ENCODE measurements at places on chromosomes 4 and X. TPM values are rescaled to one million over a fixed set of nuclear protein-coding genes. Genes with fewer than 3 reads are reported as not detected.

GAGE2A gene
- total RNA-seq = not detected

NWD2 gene
- not detected for total RNA-seq

CLNK gene
- 0.29 TPM for total RNA-seq

PRDM8 gene
- 19.8 TPM for total RNA-seq

PNCK gene
- total RNA-seq = not detected

SPANXN4 gene
- not detected for total RNA-seq

UPF3B gene
- 11.1 TPM for total RNA-seq

GC gene
- not detected for total RNA-seq

DNA sequence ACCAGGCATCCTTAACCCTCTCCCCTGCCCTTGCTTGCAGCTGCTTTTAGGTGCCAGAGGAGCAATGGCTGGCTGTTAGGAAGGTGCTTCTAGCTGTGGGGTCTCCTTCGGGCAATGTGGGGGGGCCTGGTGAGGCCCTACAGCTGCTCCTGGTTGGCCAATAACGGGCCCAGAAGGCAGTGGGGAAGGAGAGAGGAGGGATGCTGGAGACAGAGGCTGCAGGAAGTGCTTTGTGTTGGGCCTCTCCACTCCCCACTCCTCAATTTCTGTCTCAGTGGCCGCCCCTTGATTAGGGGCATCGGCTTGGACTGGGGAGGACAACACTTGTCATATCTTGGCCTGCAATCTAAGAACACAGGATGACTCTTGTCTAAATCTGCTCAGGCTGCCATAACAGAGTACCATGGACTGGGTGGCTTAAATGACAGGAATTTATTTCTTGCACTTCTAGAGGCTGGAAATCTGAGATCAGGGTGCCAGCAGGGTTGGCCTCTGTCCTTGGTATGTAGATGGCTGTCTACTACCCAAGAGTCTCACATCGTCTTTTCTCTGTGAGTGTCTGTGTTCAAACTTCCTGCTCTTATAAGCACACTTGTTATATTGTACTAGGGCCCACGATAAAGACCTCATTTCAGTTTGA lies 374.3 kb downstream of the MID1IP1 start:
- H3K4me3 ChIP-seq = peak overlapping the region; percentile 31
- H3K27me3 ChIP-seq = no peaks in the 10 kb centered on the region
- peaks cover 20% of the 10 kb centered on the region for H3K4me1 ChIP-seq
- no peaks in the 10 kb centered on the region for H3K36me3 ChIP-seq
- DNase-seq = no peak
- peak overlapping the region; percentile 37 for H3K27ac ChIP-seq

DNA sequence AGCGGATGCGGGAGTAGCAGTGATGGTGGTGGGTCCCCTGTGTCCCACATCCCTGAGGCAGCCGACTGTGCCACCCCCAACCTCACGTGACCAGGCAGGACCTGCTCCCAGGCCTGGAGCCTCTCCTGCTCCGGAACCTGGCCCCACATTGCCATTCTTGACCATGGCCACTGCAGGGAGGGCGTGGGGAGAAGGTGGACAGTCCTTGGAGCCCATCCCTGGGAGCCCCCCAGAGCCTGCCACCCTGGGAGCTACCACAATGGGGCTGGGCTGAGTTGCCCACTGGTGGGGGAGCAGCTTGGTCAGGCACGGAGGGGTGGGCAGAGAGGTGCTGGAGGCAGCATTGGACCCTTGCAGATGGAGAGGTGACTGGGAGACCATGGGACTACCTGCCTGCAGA lies 36.8 kb downstream of the TMPRSS11A start:
- DNase-seq = no peak
- no peaks in the 10 kb centered on the region for H3K27me3 ChIP-seq
- no peaks in the 10 kb centered on the region for H3K36me3 ChIP-seq
- no peaks in the 10 kb centered on the region for H3K4me1 ChIP-seq

DNA sequence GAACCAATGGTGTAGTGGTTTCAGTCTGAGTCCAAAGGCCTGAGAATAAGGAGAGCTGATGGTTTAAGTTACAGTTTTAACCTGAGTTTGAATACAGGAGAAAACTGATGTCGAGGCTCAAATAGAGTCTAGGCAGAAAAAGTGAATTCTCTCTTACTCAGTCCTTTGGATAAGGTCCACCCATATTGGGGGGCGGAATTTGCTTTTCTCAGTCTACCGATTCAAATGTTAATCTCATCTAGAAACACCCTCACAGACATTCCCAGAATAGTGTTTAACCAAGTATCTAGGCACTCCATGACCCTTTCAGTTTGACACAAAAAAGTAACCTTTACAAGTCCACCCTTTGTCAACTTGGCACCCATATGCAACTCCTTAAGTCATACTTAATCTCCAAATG lies 216.0 kb downstream of the GRID2 start:
- H3K36me3 ChIP-seq = no peaks in the 10 kb centered on the region
- H3K27ac ChIP-seq = no peak overlapping the region
- H3K4me1 ChIP-seq = no peaks in the 10 kb centered on the region
- no peak for DNase-seq

- peaks cover 82% of the 10 kb centered on the region for H3K4me1 ChIP-seq
- H3K4me3 ChIP-seq = no peak overlapping the region
- H3K27me3 ChIP-seq = no peaks in the 10 kb centered on the region
- DNase-seq = no peak
- H3K27ac ChIP-seq = no peak overlapping the region
Measured at GRCh38 chrX:154059729-154060245, 37.7 kb downstream of the MECP2 start.

DNA sequence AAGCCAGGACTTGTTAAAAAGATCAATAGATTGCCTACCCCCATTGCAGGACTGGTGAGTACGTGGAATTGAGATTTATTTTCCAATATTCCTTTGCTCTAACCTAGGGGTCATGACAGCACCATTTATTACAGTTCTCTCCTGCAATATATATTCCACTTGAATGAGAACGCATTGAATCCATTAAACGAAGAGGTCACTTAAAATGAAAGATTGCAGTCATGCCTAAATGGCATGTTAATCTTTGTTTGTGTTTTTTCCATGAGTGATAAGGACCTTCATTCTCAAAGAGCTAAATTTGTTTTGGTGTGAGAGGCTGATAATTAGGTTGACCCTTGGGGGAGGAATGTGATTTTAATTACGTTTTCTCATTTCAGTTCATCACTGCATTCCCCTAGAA lies 13.5 kb upstream of the LIMCH1 start:
- no peaks in the 10 kb centered on the region for H3K36me3 ChIP-seq
- no peak overlapping the region for H3K4me3 ChIP-seq
- no peak overlapping the region for H3K27ac ChIP-seq
- no peaks in the 10 kb centered on the region for H3K4me1 ChIP-seq
- no peaks in the 10 kb centered on the region for H3K27me3 ChIP-seq

DNA sequence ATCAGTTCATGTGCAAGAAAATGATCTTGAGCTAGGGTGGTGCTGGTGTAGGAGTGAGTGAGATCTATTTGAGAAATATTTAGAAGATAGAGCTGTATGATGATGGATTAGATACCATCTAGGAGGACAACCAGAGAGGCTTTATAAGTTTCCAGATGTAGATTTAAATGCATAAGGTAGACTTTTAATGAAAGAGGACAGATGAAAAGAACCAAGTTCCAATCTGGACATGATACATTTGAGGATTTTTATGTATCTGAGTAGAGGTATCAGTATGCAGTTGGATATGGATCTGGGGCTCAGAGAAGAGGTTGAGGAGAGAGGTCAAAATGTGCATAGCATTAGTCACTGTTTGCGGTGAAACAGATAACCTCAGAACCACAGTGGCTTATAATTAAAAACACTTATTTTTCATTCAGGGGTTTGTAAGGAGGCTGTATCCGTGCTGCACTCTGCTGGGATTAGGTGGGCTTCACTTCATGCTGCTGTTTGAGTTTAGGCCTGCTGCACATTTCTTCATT lies 348.7 kb downstream of the BMPR1B start:
- H3K4me3 ChIP-seq = no peak overlapping the region
- no peak for DNase-seq
- H3K36me3 ChIP-seq = no peaks in the 10 kb centered on the region
- H3K27me3 ChIP-seq = no peaks in the 10 kb centered on the region
- no peak overlapping the region for H3K27ac ChIP-seq

DNA sequence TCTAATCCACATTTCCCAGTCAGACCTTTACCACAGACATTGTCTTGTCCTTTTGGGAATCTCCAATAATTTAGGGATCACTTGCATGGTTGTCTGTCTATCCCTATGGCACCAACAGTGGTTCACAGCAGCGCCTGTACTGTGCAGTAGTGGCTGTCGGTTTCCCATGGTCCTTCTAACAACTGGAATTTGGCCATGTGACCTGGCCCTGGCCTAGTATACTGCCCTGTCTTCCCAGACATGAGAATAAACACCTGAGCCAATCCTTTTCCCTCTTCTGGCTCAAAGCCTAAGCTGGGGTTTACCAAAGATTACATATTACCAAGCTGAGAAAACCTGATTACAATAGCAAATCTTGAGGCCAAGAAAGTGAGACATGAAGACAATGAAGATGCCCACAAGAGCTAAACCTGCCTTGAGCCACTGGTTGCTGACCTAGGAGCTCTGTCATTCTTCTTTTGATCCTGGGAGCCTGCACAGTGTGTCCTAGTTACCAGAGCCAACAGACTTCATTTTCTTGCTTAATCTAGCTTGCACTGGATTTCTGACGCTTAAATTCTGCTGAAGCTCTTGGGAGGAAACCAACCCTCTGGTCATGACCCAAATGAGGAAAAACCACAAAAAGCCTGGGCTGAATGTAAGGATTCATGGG lies 92.1 kb downstream of the SCD5 start:
- H3K27me3 ChIP-seq = no peaks in the 10 kb centered on the region
- no peak overlapping the region for H3K4me3 ChIP-seq
- no peak for DNase-seq
- H3K27ac ChIP-seq = no peak overlapping the region
- no peaks in the 10 kb centered on the region for H3K4me1 ChIP-seq

DNA sequence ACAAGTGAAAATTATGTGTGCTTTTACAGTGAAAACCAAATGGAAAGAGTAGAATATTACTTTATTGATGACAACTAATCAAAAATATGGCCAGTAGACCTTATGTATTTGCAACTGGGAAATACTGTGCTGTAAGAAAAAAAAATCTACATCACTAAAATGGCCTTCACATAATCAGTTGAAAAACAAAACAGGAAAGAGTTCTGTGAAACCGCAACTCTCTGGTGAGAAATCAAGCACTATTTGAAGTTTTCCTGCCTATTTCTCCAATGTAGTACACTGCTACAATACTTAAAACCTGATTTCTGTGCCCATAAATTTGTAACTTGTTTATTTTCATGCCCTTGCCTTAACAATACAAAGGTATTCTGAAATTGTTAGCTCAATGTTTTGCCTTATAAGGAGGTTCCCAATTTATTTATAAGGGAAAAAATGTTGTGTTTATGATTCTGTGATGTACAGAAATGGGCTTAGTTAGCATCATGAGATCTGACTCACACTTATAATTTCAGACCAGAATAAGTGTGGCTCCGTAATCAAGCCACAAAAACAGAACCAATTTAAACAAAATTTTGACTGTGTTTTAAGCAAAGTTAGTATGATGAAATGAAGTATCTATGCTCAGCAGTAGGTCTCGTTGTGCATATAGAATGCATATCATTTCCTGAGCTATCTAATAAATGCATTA lies 147.1 kb downstream of the FAT4 start:
- H3K27me3 ChIP-seq = no peaks in the 10 kb centered on the region
- DNase-seq = no peak
- no peak overlapping the region for H3K27ac ChIP-seq
- H3K4me3 ChIP-seq = no peak overlapping the region
- no peaks in the 10 kb centered on the region for H3K36me3 ChIP-seq
- no peaks in the 10 kb centered on the region for H3K4me1 ChIP-seq

DNA sequence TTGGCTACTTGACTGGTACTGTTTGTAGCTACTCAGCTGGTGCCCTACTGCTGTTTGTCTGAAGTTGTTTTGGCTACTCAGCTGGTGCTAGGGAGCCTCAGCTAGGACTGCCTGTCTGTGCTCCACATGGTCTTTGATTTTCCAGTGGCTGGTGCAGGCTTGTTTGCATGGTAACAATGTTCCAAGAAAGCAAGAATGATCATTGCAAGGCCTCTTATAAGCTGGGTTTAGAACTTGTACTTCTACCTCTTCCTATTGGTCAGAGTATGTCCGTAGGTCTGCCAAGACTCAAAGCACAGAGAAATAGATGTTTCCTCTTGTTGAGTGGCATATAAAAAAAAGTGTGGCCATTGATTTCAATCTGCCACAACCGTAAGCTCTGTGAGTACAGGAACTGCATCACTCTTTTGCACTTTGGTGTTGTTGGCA lies 17.6 kb downstream of the NFKB1 start:
- no peaks in the 10 kb centered on the region for H3K27me3 ChIP-seq
- H3K4me1 ChIP-seq = peaks cover 65% of the 10 kb centered on the region
- peak; percentile 72 for DNase-seq
- no peak overlapping the region for H3K4me3 ChIP-seq
- no peaks in the 10 kb centered on the region for H3K36me3 ChIP-seq

GRCh38 chr4:144611850-144612249 lies 34.1 kb upstream of the HHIP start:
- H3K36me3 ChIP-seq = no peaks in the 10 kb centered on the region
- no peak overlapping the region for H3K27ac ChIP-seq
- no peaks in the 10 kb centered on the region for H3K4me1 ChIP-seq
- H3K27me3 ChIP-seq = no peaks in the 10 kb centered on the region

DNA sequence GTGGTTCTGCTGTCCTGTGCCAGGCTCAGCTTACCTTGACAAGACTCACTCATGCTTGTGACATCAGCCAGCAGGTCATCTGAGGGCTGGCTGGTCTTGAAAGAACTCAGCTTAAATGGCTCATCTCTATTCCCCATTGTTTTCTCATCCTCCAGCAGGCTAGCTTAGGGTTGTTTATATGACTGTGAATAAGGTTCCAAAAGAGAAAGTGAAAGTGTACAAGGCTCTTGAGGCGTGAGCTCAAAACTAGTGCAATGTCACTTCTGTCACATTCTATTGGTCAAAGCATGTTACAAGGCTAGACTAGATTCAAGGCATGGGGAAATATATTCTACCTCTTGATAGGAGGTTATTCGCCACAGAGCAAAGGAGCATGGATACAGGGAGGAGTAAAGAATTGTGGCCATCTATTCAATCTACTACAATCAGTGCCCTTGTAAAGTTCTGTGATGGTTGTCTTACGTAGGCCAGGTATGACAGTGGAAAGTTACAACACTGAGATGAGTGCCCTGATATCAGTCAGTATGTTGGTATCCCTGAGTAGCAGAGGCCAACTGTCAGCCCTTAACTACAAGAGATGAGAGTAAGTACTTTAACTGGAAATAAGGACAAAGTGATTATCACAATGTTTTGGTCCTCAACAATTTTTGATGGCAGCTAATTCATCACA lies 19.8 kb upstream of the TMLHE start:
- peak overlapping the region; percentile 24 for H3K27ac ChIP-seq
- peaks cover 12% of the 10 kb centered on the region for H3K4me1 ChIP-seq
- H3K27me3 ChIP-seq = no peaks in the 10 kb centered on the region
- no peaks in the 10 kb centered on the region for H3K36me3 ChIP-seq

GRCh38 chr4:184824776-184825084 lies 1.0 kb downstream of the ACSL1 start:
- H3K27ac ChIP-seq = no peak overlapping the region
- H3K4me1 ChIP-seq = peaks cover 24% of the 10 kb centered on the region
- no peaks in the 10 kb centered on the region for H3K27me3 ChIP-seq
- DNase-seq = no peak

Measured in CD4-positive, alpha-beta memory T cell (primary cell).